Endothelial cell of umbilical vein (primary cell): ENCODE measurements at places on chromosomes 3 and 15. TPM values are rescaled to one million over a fixed set of nuclear protein-coding genes. Genes with fewer than 3 reads are reported as not detected.

CCR3 gene
- not detected in 2 replicates for total RNA-seq

IMPG2 gene
- 0.71 and 0.76 TPM in 2 replicates for total RNA-seq

TGM4 gene
- total RNA-seq: 0.24 and 0.39 TPM in 2 replicates

NRROS gene
- total RNA-seq: 14.4 and 15.6 TPM in 2 replicates

CACNA2D2 gene
- total RNA-seq: not detected in 2 replicates

BTLA gene
- total RNA-seq: not detected in 2 replicates

SNX33 gene
- 10.6 and 12.6 TPM in 2 replicates for total RNA-seq

VGLL3 gene
- total RNA-seq: 4.2 and 6.0 TPM in 2 replicates

GPR27 gene
- not detected in 2 replicates for total RNA-seq

PLAAT1 gene
- total RNA-seq: 0.58 and 0.75 TPM in 2 replicates

ELP6 gene
- 48.1 and 48.4 TPM in 2 replicates for total RNA-seq

FAH gene
- total RNA-seq: 18.2 and 18.9 TPM in 2 replicates

SLC2A2 gene
- total RNA-seq: not detected in 2 replicates

CPEB1 gene
- not detected in 2 replicates for total RNA-seq

OR5K2 gene
- total RNA-seq: not detected in 2 replicates

PRR20G gene
- not detected in 2 replicates for total RNA-seq

GOLGA8T gene
- not detected in 2 replicates for total RNA-seq
